MCF 10A (cell line): ENCODE measurements at places on chromosomes 7 and 10.

DNA sequence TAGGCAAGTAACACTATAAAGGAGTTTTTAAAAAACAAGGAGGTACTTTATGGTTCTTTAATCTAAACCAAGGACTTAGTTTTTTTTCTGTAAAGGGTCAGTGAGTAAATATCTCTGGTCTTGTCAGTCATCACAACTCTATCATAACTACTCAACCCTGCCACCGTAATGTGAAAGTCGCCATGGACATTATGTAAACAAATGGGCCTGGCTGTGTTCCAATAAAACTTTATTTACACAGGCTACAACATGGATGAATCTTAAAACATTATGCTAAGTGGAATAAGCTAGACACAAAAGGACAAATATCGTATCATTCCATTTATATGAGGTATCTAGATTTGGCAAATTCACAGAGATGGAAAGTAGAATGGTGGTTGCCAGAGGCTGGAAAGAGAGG is 60.8 kb upstream of the SP4 start:
- peak; percentile 8 for DNase-seq

- DNase-seq: no peak
Observed at GRCh38 chr10:99125879-99126278, 109.8 kb downstream of the HPSE2 start.

- DNase-seq: no peak
Observed at GRCh38 chr7:131649003-131649541, 92.6 kb upstream of the PODXL start.

DNA sequence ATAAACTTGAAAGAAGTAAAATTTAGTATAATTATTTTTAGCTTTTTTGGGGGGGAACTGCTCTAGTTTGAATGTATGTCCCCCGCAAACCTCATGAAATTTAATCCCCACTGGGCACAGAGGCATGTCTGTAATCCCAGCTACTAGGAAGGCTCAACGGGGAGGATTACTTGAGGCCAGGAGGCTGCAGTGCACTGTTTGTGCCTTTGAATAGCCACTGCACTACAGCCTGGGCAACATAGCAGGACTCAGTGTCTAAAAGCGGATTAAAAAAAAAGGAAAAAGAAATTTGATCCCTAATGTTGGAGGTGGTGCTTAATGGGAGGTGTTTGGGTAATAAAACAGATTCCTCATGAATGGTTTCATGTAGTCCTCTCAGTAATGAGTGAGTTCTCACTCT is 43.1 kb upstream of the PHF14 start:
- DNase-seq: no peak

DNA sequence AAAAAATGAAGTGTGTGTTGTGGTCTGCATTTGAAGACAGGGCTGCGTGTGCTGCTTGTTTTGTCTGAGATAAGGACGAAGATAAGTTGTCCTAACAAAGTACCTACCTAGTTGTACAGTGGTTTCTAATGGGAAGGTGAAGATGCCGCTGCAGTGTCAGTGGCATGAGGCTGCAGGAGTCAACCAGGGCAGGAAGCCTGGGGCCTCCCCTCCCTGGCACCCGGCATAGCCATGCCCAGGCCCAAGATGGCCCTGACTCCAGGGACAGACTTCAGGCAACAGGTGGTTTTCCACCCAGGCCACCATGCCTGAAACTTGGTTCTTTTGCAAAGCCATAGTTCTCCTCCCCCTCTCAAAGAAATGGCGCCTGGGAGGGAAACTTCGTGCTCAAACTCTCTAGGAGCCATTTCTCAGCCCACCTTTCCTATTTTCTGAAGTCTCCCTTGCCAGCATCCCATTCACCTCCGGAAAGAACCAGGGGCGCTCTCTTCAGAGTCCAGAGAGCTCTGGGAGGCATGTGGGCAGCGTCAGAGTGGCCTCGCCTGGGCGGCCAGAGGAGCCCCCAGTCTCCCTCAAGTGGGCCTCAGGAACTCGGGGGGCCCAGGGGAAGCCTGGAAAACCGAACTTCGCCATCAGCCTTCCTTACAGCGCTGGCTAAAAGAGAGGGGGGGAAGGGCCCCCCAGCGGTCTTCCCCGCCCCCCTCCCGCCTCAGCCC is 2.1 kb upstream of the KAT6B start:
- DNase-seq: no peak

DNA sequence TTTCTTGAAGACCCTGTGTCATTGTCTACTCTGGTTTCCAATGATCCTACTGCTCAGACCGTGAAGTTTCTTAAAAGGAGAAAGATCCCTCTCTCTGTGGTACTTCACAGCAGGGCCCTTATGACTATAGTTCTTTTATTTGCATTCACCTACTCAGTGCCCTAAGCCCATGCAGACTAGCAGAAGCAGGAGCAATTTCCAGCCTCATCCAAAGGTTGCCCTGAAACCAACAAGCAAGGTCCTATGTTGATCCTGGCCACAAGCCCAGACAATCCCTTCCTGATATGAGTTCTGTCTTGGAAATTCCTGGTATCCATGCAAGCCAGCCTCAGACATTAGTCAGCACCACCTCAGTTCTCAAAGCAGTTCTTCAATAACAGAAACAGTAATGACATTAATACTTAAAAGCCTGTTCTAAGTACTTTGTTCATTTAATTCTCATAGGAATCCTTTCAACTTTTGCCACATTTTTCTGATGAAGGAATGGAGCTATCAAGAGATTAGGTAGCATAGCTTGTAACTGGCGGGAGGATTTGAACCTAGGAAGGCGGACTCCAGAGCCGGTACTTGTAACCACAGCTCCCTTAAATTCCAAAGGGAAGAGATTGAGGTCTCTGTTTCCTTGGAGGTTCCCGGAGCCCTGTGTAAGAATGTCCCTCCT is 58.1 kb upstream of the ST8SIA6 start:
- DNase-seq: peak; percentile 97

DNA sequence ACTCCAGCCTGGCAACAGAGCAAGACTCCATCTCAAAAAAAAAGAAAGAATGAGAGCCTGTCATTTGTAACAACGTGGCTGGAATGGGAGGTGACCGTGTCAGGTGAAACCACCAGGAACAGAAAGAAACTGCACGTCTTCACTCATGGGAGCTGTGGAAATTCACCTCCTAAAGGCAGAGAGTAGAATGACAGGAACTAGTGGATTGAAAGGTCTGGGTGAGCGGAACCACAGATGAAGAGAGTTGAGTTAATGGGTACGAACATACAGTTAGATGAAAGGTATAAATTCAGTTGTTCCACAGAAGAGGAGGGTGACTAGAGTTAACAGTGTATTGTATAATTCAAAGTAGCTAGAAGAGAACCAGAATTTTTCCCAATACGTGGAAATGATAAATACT is 78.6 kb downstream of the MAD1L1 start:
- no peak for DNase-seq

DNA sequence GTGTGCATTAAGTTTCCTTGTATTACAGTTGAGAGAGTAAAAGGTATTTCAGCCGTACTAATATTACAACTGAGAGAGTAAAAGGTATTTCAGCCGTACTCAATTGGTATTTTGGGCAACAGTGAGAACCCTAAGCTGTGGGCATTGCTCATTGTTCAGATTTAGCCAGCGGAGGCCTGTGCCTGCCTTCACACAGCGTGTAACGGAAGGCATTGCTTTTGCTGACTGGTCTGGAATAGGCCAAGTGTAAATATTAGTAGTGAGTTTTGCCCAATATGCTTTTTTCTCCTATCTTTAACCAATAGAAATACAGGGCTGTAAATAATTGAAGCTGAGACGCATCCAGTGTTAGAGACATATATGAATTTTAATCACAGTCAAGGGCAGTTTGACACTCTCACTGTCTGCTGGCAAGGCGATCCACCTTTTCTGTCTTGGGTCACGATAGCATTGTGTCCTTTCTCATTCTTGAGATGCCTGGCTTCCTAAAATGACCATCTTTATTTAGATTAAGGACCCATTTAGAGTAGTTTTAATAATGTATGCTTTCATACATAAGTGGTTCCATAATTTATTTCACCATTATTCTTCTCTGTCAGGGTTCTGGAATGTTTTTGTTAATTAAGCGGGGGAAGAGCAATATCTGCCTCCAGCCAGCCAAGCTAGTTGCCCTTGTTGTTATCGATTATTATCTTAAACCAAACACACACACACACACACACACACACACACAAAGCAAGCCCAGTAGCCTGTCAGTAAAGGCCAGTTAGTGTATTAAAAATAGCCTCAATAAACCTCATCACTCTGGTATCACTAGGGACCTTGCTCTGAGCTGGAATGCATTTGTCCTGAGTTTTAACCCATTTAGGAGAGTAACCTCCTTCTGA is 130.7 kb downstream of the CELF2 start:
- DNase-seq: no peak

- no peak for DNase-seq
Observed at GRCh38 chr7:110309941-110310340, 781.0 kb upstream of the LRRN3 start.

DNA sequence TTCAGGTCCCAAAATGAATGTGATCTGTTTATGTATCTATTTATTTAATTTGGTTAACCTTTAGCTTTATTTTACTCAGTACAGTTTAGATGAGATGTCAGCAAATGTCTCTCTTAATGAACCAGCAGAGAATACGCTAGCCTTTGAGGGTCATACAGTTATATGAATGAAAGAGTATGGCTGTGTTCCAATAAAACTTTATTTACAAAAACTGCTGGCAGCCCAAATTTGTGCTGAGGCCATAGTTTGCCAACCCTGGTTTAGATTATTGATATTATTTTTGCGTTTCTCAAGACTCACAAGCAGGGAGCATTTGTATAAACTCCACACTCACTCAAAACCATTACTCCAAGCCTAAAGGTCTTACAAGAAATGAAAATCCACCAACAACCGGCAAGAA is 323.4 kb upstream of the NRP1 start:
- DNase-seq: no peak
